ENCODE measurements at places on chromosomes 12 and 14. TPM values are rescaled to one million over a fixed set of nuclear protein-coding genes. Genes with fewer than 3 reads are reported as not detected.

DNA sequence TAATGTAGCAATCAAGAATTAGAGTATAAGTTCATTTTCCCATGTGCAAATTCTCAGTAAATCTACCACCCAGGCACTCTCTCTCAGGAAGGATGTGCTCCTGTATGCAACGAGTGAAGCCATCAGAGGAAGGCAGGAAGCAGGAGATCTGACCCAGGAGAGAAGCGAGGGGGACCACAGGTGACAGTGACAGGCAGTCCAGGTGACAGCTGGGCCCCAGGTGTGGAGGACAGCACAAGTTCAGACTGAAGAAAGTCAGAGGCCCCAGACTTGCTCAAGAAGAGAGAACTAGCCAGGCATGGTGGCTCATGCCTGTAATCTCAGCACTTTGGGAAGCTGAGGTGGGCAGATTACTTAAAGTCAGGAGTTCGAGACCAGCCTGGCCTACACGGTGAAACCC is 13.8 kb downstream of the CLMN start:
- no peak for DNase-seq

- DNase-seq: no peak
Measured at GRCh38 chr12:95940514-95940913, 1.9 kb downstream of the CCDC38 start.

LRRIQ1 gene
- 0.15 TPM for total RNA-seq

GRCh38 chr14:23172574-23172973 is 10.9 kb downstream of the SLC7A8 start:
- DNase-seq: no peak

- no peak for DNase-seq
Measured at GRCh38 chr12:113831476-113831875, 134.6 kb downstream of the RBM19 start.

DNA sequence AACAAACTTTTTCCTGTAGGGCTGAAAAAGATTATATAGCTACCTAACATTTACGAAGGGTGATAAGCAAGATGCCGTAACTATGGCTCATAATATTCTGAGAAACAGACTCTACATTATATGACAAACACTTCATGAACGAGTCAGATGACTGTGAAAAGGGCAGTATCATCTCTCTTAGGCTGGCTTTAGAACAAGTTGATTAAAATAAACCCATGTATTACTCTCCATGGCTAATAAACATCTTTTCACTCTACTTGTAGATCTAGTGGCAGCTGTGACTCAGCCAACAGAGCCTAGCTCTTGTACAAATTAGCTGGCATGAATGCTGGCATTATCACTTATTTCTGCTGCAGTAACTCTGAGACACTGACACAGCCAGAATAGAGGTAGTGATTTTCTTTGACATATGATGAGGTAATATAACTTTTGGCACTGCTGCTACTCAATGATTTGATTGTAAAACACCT is 47.1 kb downstream of the SLC2A13 start:
- DNase-seq: no peak

MMAB gene
- 58.6 TPM for total RNA-seq

- DNase-seq: no peak
Measured at GRCh38 chr14:54762296-54762695, 140.3 kb downstream of the GCH1 start.

USP44 gene
- total RNA-seq: 0.10 TPM

- no peak for DNase-seq
Measured at GRCh38 chr14:38257507-38257906, 1.6 kb upstream of the CLEC14A start.

- no peak for DNase-seq
Measured at GRCh38 chr14:89011355-89012281, 187.2 kb downstream of the TTC8 start.

DNA sequence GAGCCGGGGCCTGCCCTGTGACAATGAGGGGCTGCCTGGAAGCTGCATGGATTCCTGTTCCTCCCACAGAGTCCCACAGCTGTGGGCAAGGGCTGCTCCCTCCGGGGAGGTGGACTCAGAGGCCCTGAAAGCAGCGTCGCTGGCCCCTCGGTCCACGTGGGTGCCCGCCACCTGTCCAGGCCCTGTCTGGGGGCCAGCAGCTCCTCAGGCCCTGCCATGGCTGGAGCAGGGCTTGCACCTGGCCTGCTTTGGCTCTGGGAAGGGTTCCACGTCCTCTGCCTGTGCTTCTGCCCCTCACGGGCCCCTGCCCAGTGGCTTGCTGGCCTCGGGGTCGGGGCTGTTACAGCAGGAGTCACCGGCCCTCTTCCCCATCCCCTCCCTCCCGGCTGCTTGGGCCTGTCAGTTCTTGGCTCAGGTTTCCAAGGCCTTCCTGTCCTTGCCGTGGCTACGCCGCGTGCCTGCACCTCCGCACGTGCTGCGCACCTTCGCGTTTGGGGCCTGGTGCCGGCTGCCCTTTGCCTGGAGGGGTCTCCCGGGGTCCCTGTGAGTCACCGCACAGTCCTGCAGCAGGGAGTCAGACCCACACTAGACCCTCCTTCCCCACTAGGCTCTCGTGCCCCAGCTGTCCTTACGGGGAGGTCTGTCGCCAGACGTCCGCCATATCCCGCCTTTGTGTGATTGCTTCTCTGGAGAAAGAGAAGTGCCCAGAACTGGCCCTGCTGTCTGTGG is 5.8 kb downstream of the FBRSL1 start:
- DNase-seq: no peak

SLC17A8 gene
- total RNA-seq: not detected

- no peak for DNase-seq
Measured at GRCh38 chr12:111034886-111035577, 114.7 kb upstream of the MYL2 start.

- no peak for DNase-seq
Measured at GRCh38 chr12:39866135-39866534, 239.7 kb downstream of the SLC2A13 start.

DPPA3 gene
- not detected for total RNA-seq

GRCh38 chr12:93121729-93122488 is 192.8 kb upstream of the EEA1 start:
- DNase-seq: no peak

DNA sequence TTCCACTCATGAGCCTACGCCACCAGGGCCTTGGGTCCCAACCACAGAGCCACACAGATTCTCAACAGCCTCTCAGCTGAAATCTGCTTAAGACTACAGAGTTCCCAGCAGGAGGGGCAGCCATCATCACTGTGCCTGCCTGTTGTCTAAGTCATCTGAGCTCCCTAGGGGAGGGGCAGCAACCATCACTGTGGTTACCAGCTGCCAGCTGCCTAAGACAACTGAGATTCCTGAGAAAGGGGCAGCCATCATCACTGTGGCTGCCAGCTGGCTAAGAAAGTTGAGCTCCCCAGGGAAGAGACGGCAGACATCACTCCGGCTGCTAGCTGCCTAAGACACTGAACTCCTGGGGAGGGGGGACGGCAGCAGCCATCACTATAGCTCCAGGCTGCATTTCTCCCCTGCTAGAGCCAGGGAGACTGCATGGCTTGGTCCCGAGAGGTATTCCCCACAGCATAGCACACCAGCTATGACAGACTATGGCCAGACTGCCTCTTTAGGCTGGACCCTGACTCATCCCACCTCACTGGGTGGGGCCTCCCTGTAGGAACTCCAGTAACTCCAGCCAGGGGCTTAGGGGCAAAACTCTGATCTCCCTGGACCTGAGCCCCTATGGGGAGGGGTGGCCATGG is 37.2 kb upstream of the C14orf132 start:
- no peak for DNase-seq

KCNK10 gene
- 0.28 TPM for total RNA-seq

PDE3A gene
- 0.03 TPM for total RNA-seq

KLRK1 gene
- total RNA-seq: 0.95 TPM

ENDOU gene
- not detected for total RNA-seq

INSM2 gene
- total RNA-seq: not detected

DNA sequence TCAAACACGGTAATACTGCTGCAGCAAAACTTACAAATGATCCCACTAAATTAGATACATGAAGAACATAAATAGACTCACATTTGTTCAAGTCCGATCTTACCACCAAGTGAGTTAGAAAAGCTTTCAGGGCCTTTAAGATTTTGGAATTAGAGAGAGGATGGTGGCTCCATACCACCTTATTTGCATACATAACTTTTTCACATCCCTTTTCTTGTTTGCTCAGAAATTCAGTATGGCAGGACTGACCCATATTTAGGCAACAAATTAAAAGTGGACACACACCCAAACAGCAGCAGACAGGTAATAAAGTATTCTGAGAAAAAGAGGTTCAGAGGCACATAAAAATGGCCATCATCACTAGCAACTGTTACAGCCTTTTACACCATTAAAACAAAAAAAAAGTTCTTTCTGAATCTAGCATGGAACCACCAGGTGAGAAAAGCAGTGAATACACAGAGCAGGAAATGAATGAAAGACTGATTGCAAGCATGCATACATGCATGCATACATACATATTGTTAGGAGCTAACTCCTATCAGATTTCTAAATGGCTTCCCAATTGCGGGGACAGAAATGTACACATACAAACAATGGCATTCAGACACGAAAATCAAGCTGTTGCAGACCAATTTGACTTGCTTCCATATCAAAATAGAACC is 23.3 kb downstream of the STXBP6 start:
- DNase-seq: no peak

DNA sequence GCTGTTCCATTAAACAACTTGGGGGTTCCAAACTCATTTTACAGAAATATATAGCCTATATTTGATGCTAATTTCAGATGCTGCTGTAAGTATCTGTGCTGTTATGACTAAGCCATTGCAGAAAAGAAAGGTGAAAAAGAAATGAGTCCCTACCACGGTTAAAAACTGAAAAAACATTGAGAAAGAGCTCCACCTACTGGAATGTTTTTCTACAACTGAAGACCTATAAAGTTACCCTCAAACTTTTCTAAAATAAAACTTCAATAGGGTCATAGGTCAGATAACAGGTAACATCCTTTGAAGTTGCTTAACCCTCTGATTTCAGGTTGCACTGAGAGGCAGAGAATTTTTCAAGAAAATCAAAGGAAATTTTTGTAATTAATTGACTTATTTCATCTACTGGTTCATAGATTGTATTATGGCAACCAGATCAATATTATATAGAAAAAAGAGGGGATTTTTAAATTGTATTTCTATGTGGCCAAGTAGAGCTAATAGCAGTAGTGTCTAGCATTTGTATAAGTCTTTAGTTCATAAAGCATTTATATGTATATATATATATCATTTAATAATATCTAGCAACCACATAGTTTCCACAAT is 279.9 kb downstream of the RPS29 start:
- no peak for DNase-seq

MFAP5 gene
- total RNA-seq: not detected

SLC25A47 gene
- not detected for total RNA-seq

ZFHX2 gene
- total RNA-seq: 2.4 TPM

CMA1 gene
- total RNA-seq: not detected

TAMALIN gene
- total RNA-seq: 0.82 TPM

MYO1H gene
- total RNA-seq: not detected

GRCh38 chr14:88599326-88599725 is 36.5 kb downstream of the ZC3H14 start:
- DNase-seq: no peak

SLC25A21 gene
- total RNA-seq: 2.1 TPM

DNA sequence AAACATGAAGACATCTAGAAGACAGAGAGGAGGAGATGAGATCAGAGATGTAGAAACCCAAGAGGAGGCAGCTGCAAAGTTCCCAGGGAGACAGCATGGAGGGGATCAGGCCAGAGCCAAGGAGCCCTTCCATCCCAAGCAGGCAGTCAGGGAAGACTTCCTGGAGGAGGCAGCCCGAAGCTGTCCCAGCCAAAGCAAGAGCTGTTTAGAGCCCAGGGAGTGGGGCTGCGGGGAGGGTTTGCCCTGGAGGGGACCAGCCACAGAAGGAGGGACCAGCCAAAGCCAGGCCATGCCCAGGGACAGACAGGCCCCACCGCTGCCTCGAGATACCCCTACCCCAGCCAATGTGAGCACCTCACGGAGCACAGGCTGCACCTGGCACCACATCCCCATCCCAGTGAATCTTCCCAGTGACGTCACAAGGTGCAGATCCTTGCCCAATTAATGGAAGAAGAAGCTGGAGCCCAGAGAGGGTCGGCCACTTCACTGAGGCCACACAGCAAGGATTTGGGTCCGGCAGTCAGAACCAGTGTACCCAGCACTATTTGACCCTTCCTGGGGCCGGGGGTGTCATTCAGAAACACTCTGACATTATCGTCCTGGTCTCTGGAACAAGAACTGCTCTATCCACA is 14.1 kb upstream of the DIO3 start:
- DNase-seq: no peak

GRCh38 chr12:67630373-67631088 is 18.0 kb upstream of the DYRK2 start:
- DNase-seq: no peak

- no peak for DNase-seq
Measured at GRCh38 chr12:104279164-104279563, 24.4 kb upstream of the EID3 start.

- peak; percentile 83 for DNase-seq
Measured at GRCh38 chr12:65952737-65953209, 128.5 kb downstream of the HMGA2 start.

GRCh38 chr12:57441846-57442427 is 7.4 kb downstream of the INHBC start:
- DNase-seq: no peak

GRCh38 chr14:95444132-95445129 is 72.0 kb downstream of the SYNE3 start:
- DNase-seq: no peak

- DNase-seq: no peak
Measured at GRCh38 chr12:18151036-18151435, 61.0 kb upstream of the RERGL start.

GRCh38 chr14:75589931-75590330 is 11.5 kb downstream of the FLVCR2 start:
- no peak for DNase-seq

DNA sequence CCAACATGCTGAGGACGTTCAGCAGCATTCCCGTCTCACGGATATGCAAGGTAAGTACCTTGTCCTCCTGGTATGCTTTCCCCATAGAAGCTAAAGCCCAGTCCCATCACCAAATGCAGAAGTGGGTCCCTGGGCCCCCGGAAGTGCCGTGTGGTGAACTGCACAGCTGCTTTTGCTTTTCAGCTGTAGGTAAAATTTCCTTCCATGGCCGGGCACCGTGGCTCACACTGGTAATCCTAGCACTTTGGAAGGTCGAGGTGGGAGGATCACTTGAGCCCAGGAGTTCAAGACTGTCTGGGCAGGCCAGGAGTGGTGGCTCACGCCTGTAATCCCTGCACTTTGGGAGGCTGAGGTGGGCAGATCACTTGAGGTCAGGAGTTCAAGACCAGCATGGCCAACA is 44.1 kb downstream of the HSP90AA1 start:
- no peak for DNase-seq

- DNase-seq: peak; percentile 72
Measured at GRCh38 chr14:68124979-68125731, 305.6 kb downstream of the RAD51B start.
